ENCODE measurements at places on chromosomes 6 and 20. TPM values are rescaled to one million over a fixed set of nuclear protein-coding genes. Genes with fewer than 3 reads are reported as not detected.

- no peak for DNase-seq
These were observed 93.2 kb upstream of the CST7 start for GRCh38 chr20:24855848-24856247.

GRCh38 chr6:699319-699718 is 6.4 kb upstream of the EXOC2 start:
- DNase-seq, result no peak

RIMS4 gene
- polyA plus RNA-seq, result 0.62 TPM

MUC22 gene
- polyA plus RNA-seq, result not detected

TBC1D20 gene
- polyA plus RNA-seq, result 34.5 TPM

PPP1R16B gene
- 7.4 TPM for polyA plus RNA-seq

Measured in renal cortex interstitium (tissue), 15 donors.